PC-9 (cell line): ENCODE measurements at places on chromosomes 11 and 22. TPM values are rescaled to one million over a fixed set of nuclear protein-coding genes. Genes with fewer than 3 reads are reported as not detected.
A peak's percentile ranks its signal among the peaks of the same experiment; 100 is the strongest.

Gene VSIG10L2
- not detected in 2 replicates for total RNA-seq

DNA sequence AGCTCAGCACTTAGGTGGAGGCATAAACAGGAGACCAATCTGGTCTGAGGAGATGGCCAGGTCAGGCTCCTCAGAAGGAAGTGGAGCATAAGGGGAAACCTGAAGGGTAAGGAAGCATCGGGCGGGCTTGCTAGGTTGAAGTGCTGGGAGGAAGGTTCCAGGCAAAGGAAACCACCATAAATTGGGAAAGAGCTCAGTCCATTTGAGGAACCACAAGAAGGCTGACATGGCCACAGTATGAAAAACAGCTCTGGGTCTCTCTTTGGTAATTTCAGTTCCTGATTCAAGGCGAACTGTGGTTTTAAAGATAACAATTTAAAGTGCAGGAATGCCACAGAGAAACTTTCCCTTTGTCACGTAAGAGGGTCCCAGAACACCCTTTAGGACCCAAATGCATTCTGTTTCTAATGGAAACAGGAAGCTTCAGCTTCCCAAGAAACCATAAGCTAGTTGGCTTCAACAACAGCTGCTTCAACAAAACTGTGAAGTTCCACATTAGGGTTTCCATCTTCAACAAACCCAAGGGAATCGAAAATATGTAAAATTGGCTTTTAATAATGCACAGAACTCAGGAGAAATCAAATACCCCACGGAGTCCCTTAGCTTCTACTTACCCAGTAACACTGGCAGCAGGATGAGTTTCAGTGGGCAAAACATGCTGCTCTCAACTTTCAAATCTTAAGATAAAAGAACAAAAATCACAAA, 10.4 kb downstream of the JAML start:
- DNase-seq: no peak

DNA sequence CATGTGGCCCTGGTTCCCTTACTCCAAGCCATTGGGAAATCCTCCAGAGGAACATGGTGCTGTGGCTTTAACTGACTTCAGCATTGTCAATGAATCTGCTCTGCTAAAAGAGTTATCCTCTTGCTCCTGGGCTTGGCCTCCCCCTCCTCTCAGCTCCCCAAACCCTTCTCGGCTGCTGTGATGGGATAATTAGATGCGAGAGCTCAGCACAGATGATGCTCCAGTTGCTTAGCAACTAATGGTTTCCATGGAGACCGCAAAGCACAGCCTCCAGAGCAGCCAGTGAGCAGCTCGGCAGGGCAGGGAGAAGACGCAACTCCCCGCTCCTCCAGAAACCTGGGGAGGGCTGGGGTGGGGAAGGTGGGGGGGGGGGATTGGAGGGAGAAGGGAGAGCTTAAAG, 2.8 kb upstream of the UPK2 start:
- DNase-seq: no peak

DNA sequence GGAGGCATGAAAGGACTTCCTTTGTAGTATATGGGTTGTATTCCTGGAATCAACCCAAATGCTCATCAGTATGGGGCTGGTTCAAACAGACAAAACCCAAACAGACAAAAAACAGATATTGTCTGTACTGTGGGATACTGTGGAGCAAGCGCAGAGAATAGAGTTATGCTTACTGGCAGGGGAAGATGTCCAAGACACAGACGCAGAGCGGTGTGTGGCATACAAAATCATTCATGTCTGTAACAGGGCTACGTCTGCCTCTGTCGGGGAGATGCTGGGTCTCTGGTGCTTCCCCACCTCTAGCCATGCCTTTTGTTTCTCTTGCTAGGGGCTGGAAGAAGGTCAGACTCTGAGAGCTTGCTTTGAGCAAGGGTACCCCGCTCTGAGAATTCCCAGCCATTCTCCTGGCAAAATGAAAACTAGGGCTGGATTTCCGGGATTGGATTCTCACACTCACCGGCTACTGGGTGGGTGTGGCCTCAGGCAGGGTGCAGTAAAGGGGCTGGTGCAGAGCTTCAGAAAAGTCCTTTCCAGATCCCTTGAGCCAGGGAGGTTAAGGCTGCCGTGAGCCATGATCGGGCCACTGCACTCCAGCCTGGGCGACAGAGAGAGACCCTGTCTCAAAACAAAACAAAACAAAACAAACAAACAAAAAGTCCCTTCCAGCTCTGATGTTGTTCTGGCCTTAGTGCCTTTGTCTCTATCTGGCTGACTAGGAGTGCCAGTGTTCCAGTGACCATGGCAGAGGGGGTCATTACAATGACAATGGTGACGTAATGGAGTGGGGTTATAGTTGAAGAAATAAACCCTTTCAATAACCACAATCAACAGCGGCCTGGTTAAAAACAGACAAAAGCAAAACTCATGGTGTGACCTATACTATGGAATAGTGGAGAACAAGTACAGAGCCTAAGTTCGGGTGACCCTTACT, 2.9 kb upstream of the ABCC8 start:
- DNase-seq: no peak

GRCh38 chr22:40334060-40334459, 12.2 kb upstream of the ADSL start:
- DNase-seq: no peak

Gene KDM4E
- total RNA-seq: not detected in 2 replicates

GRCh38 chr11:61529537-61530225, 21.1 kb downstream of the LRRC10B start:
- DNase-seq: no peak

Gene OR2AG2
- total RNA-seq: 0.11 and 0.25 TPM in 2 replicates

DNA sequence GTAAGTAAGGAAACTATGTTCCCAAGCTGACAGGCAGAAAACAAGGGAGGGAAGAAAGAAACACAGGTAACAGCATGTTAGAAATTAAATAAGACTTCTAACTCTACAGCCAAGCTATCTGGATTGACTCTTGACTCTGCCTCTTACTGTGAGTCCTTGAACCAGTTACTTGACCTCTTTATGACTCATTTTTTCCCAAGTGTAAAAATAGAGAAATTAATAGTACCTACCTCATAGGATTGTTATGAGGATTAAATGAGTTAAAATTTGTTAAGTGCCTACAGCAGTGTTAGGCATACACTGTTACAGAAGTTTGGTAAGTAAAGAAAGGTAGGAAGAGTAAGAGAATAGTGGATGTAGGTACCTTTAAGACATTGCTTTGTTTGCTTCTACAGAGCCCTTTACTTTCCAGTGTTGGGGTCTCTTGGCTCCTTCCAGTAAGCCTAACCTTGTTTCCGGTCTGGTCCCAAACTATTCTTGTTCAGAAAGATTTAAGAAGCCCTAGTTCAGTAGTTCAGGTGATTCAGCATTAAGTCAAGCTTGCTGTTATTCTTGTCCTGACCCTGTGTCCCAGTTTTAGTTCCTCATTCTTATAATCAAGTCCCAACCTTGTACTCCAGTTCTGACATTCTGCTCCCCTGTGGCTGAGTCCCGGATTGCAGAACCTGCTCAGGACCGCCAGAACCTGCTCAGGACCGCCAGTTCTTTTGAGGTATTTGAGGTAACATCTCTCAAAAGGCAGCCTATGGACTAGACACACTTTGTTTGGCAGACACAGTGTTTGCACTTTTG, 963.4 kb upstream of the CCDC90B start:
- no peak for DNase-seq

Gene RCOR2
- total RNA-seq: 3.4 and 5.2 TPM in 2 replicates

DNA sequence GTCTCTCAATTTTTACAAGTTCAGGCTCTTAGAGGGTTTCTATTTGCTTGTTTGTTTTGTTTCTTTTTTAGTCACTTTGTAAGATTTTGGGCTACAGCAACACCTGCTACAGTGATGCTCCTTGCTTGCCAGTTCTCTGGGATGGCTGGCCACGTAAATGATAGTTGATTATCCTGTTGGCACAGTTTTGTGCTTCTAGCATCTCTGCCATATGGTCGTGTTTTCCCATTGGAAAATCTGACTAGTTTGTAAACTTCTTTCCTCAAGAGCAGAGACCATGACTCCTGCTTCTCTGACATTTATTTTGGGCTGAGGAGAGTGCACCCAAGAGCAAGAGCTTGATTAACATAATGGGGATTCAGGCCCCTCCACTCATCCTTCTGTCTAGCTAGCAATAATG, 1621.6 kb upstream of the RAG2 start:
- no peak for DNase-seq

Gene PNPLA3
- 22.2 and 26.8 TPM in 2 replicates for total RNA-seq

GRCh38 chr11:65780770-65781151, at the start of gene AP5B1:
Gene AP5B1 (minus strand): TSS chr11:65780976. CDS start chr11:65780591, 385 bp downstream.
- peak; percentile 49 for DNase-seq

DNA sequence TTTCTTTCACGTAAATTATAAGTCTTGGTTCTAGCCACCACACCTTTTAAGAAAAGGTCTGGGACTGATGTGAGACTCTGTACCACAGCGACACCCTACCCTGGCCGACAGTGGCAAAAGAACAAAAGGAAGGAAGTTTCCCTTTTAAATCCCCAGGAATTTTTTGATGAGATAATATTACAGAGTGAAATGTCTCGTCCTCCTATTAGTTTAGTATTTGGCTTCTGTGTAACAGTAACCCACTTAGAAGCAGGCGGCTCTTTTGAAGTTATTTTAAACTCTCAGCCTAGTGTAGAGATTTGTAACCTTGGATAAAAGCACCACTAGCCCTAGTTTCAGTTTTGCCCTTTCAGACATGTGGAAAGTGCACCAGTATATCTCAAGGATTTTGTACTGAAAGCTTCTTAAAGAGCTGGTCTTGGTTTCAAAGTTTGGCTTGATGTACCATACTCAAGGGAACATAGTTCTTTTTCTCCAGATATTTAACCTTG, 84.1 kb downstream of the C22orf31 start:
- DNase-seq: no peak

GRCh38 chr22:35648066-35649025, at the start of gene APOL6:
Gene APOL6 (plus strand): TSS chr22:35648446. CDS start chr22:35656426, 7,980 bp downstream.
- peak; percentile 88 for DNase-seq

DNA sequence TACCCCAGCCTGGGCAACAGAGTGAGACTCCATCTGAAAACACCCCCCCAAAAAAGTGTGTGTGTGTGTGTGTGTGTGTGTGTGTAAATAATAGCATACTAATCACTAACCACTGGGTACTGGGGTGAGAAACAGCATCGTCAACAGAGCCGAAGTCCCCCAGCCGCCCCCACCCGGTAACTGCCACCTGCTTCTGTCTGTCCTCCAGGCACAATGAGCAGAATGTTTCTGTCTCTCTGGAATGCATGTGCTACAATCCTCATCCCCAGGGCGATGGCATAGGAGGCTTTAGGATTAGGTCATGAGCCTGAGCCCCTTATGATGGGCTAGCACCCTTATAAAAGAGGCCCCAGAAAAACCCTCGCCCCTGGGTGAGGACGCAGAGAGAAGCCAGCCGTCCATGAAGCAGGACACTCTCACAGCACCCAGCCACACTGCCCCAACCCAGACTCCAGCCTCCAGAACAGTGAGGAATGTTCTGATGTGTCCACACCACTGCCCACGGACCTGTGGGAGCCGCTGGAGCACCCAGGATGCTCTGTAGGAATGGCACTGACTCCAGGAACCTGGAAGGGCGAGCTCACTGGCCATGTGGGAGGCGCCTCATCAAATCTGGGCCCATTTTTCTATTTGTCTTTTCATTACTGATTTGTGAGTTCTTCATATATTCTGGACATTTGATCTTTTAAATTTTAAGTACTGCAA, 9.9 kb downstream of the TTLL8 start:
- no peak for DNase-seq

Gene CHORDC1
- total RNA-seq: 34.6 and 70.5 TPM in 2 replicates

GRCh38 chr11:44750551-44751465, 24.0 kb downstream of the TSPAN18 start:
- no peak for DNase-seq

DNA sequence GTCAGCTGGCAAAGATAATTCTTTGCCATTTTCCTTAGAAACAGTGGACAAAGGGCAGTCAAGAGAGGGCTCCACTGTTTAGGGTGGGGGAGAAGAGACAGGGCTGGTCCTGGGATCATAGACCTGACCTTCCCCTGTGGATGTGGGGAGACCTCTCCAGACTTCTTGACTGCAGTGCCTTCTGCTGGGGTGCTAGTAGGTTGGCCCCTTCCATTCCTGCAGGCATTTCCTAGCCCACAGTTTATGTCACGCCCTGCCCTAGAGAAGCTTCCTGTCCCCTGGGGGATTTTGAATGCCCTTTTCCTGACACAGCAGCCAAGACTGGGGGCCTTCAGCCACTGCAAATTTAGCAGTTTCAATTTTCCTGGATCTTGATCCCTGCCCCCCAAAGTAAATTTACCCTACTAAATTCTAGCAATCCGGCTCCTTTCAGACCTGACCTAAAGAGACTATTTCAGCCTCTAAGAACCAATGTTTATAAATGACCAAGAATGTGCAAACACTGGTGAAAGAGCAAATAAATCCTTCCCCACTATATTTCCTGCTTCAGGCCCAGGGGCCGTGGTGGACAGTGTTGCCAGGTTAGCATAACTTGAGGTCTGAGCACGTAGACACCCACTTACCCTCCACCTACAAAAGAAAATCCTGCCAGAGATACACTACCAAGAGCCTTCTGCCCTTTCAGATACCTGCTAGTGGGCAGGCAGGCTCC, 58.4 kb downstream of the PPFIBP2 start:
- DNase-seq: peak; percentile 12

GRCh38 chr11:7671347-7672215, 1.7 kb downstream of the CYB5R2 start:
- peak; percentile 48 for DNase-seq
